ENCODE measurements at places on chromosomes 5 and 9. TPM values are rescaled to one million over a fixed set of nuclear protein-coding genes. Genes with fewer than 3 reads are reported as not detected.
A peak's percentile ranks its signal among the peaks of the same experiment; 100 is the strongest.

DNA sequence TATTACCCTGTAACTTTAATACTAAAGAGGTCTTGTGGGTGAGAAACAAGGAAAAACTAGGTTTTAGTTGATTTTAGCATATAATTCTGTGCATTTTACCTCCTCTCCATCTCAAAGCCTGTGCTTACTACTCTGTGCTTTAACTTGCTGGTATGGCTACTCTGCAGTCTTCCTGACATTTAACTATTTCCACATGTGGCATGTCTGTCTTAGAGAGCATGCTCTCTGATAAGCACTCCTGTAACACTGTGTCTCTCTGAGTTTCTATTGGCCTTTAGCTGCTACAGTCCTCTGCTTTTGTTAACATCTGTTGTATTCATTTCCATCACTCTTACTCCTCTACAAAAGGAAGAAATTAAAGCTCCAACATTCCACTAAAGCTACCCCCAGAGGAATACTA lies 418.3 kb downstream of the RAB3C start:
- DNase-seq: peak; percentile 15

- peak; percentile 1 for DNase-seq
These were observed 1037.3 kb upstream of the ACO1 start for GRCh38 chr9:31347082-31347617.

DNA sequence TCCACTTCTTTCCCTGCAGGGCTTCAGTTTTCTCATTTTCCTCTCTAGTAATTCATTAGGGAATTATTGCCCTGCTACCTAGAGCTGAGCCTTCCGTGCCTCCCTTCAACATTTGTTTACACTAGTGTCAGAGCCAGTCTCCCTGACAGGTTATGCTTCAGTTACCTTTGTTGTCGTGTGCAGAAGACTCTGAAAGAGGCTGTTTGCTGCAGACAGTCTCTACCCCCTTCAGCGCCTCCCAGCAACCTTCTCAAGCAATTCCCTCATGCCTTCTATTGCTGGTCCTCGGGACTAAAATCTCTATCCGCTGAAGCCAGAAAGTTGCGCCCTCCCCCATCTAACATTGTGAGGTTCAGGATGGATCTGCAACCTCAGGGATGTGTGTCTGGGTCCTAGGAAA lies 12.8 kb downstream of the RALGPS1 start:
- DNase-seq: no peak

Gene FST
- total RNA-seq: 1.6 TPM

Gene CD14
- total RNA-seq: 0.96 TPM
